ENCODE measurements at places on chromosomes 1 and 21.

- DNase-seq: no peak
These were observed 410.2 kb downstream of the MATN1 start for GRCh38 chr1:30313176-30313575.

DNA sequence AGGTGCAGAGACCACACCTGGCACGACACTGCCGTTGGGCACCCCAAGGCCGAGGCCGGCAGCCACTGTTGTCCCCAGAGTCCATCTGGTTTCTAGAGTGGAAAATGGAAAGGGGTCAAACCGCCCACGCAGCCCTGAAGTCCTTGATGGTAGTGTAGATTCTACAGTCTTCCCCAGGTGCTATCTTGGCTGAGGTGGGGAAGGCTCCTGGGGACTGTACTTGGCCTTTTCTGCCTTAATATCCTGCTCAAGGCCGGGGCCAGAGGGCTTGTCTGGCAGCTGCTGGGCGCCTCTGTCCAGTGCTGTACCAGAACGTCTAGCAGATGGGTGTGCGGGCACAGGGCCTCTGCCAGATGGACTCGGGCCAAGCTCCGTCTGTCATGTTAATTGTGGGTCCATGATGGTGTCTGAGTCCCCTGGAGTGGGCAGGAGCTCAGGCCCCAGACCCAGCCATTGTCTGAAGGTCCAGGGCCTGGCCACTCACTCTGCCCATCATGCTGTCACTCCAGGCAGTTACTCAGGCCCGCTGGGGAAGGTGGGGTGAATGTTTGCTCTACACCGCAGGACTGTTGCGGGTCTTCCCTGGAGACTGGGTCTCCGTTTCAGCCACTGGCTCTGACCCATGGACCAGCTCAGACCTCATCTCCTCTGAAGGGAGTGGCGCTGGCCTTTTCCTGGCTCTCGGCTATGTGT is 161.9 kb upstream of the COL6A1 start:
- DNase-seq: no peak

- no peak for DNase-seq
These were observed 42.3 kb downstream of the GNG4 start for GRCh38 chr1:235607284-235607683.

GRCh38 chr1:158821723-158822122 is 9.4 kb upstream of the MNDA start:
- no peak for DNase-seq

GRCh38 chr1:88375977-88376376 is 308.1 kb upstream of the PKN2 start:
- DNase-seq: no peak

- DNase-seq: no peak
These were observed 1.2 kb upstream of the LUZP1 start for GRCh38 chr1:23169727-23170335.

- no peak for DNase-seq
These were observed 34.0 kb upstream of the ACADM start for GRCh38 chr1:75690547-75690946.

DNA sequence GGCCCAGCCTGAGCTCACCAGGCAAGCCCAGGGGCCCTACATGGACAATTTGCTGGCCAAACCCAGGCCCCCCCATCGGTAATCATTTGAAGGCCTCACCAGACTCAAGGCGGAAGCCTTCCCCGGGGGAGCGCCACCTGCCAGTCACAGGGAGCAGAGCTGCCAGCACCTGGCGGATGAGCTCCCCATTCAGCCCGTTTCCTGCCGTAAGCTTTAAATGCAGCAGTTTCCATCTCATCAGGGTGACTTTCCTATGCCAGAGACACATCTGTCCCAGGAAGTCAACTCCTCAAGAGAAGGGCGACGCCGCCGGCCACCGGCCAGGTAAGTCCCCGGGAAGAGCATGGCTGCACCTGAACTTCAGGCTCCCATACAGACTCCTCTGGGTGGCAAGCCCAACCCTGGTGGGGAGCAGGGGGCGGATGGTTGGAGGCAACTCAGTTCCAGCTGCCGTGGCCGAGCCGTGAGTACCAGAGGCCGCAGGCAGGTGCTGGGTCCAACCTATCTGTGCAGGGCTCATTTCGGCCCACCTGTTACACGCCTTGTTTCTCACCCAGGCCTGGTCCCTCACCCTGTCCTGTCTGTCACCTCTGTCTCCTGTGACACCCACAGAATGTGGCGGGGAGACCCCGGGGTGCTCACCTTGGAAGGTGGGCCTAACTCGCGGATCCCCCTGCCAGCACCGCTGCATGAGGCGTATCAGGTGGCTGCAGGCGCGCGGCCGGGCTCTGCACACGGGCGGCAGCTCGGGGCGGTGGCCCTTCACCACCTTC is 20.7 kb downstream of the RIPK4 start:
- no peak for DNase-seq

- DNase-seq: no peak
These were observed 1157.2 kb downstream of the MRPL39 start for GRCh38 chr21:24450119-24450518.

DNA sequence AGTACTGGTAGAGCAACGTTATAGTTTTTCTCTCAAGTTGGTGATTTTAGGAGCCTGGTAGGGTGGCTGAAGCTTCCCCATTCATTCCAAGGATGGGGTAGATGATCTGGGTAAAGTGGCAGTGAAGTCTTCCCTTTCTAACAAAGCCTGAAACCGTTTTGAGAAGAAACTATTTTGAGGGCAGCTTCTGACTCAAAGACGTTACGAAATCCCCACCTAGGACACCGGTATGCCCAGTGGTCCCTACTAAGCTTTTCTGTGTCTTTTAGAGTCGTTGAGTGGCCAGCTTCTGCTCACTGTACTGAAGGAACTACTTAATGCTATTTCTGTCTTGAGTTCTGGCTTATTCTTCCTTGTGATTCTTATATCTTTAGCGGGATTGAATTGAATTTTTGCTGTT is 1.4 kb downstream of the WDTC1 start:
- no peak for DNase-seq

DNA sequence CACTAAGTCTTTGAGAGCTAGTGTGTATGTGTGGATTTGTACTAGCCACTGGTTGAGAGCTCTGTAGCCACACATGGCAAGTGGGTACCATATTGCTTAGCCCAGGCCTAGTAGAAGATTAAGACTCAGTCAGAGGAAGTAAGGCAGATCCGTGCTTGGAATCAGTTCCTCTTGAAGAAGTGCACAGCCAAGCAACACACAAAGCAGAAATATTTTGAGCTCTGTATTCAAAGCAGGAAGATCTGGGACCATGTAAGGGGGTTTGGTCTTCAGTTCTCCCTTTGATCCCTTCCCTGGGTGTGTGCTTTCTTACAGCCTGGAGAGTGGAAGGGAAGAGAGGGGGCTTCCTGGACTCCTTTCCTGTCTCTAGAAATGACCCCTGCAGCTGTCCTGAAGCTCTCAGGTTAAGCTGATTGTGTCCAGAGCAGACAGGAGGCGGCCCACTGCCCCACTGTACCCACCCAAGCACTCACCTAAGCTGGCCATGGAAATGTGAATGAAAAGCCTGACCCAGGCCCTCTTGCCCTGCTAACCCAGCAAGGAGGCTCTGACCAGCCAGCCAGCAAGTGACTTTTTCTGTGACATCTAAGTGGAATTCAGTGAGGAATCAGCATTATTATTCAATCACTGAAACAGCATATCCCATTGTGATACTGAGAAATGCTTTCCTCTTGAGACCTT is 3.6 kb downstream of the ETS2 start:
- peak; percentile 23 for DNase-seq

DNA sequence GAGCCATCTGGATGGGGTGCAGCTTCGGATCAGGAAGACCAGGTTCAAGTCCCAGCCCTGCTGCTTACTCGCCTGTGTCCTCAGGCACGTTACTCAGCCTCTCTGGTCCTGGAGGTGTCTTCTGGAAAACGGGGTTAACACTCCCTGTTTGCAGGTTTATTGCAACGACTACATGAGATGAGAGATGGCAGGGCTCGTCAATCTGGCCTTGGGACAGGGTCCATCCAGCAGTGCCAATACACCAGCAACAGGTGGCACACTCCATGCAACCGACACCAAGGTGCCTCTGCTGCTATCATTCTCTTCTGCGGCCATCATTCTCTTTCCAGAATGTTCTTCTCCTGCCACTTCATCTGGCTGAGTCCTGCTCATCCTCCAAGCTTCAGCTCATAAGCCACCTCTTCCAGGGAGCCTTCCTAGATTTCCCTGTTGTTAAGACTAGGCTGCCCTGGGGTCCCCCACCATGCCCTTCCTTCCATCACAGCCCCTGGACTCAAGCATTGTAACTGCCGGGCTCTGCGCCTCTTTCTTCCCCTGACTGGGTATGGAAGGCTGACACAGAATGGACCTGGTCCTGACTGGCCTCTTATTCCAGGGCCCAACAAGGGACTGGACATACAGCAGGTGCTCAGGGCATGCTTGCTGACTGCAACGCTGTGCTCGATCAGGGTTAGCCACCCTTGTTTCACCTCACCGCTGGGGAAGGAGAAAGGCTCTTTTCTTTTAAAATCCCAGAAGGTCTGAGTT is 87.4 kb downstream of the DMRTB1 start:
- no peak for DNase-seq

DNA sequence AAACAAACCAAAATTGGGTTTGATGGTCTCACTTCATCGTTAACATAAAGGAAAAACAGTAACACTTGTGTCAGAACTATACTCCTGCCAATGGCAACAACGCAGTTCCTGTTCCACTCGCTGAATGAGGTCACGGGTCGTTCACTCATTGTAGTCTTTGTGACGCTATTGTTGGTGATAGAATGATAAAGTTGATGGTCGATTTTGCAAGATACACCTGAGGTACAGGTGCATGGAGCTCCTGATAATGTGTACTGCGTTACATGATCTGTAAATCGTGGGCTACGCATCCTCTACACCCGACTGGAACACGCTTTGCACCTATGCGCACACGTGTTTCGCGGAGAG is 391 bp upstream of the CENPS start:
- DNase-seq: no peak

DNA sequence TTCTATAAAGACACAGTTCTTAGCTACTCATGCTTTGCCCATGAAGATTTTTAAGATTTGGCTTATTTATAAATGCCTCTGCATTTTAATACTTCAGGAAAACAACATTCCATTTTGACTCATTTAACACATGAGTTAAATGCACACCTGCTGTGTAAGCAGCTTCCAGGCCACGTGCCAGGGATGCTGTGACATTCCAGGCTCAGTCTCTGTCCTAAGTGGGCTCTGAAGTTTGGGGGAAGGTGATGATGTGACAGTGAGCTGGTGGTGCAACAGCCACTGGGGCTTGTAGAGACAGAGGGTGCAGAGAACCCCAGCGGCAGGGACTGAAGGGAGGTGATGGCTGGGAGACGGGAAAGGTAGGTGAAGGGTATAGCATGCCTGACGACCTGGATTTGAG is 40.7 kb downstream of the HHAT start:
- DNase-seq: no peak

DNA sequence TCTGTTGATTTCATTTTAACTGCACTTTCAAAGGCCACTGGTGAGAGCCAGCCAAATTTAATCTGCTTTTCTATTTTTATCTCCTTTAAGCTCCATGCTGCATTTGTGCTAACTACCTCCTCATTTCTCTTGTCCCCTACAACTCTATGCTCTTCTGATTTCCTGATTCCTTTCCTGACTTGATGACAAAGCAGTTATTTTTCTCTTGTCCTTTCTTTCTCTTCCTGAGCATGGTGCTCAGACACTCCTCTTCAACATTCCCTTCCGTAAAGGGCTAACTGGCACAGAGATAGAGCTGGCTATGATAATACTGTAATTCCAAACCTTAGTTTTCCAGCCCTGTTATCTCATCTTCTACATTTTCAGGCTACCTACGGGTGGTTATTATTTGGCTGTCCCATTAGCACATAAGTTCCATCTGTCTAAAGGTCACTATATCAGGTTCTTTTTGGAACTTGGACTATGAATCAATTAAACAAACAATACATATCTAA is 6.8 kb upstream of the BCAS2 start:
- no peak for DNase-seq

DNA sequence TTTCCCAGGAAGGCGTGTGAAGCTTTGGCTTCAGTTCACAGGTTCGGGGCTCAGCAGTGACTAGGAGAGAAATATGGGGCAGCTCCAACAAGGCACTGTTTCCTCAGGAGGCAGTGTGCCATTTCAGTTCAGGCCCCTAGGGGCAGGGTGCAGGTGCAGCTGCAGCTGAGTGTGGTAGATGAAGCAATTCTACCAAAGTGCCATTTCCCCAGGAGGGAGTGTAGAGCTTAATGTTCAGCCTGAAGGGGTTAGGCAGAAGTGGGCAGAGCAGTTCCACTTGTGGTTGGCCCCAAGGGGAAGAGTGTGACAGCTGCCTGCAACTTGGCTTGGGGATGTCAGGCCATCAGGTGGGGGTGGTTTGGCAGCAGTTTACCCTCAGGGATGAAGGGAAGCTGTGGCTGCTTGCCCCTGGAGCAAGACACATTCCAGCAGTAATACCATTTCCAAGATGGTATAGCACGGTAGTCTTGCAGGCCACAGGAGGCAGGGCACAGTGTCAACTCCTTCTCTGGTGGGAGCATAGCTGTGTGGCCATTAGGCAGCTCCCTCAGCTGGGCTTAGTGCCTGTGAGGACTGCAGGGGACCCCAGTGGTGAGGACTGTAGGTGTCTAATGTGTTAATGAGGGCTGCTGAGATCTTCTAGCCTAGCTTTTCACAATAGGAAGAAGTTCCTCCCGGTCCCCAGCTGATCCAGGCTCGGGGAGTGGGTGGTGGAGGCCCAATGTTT is 34.7 kb downstream of the RGSL1 start:
- DNase-seq: no peak

DNA sequence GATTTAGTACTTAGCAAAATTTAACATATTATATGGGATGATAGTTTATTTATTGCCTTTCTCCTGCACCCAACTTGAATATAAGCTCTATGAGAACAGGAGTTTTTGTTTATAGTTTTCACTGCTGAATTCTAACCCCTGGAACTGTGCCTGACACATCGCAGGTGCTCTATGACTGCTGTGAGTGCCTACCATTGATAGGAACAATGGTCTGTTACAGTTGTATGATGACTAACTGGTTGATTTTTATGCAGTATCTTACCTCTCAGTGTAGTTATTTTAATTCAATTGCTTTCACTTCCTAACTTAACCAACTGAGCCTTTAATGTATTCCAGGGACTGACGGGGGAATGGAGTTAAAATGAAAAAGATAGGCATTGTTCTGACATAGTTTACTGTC is 336.0 kb downstream of the ST6GALNAC3 start:
- no peak for DNase-seq

GRCh38 chr1:156571261-156571852 is 1.0 kb downstream of the IQGAP3 start:
- DNase-seq: no peak

DNA sequence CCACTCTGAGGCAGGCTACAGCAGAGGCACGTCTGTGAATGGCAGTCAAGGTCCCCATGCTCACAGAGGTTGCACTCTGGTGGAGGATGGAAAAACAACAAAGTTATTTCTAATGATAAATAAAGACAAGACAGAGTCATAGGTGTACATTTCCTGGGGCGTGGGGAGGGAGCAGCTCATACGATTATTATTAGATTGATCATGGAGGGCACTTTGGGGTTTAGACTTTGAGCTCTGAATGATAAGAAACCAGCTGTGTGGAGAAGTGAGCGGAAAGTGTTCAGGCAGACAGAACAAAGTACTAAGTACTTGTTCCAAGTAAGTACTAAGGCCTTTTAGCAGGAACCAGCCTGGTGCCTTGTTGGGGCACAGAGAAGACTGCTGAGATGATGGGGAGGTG is 86.8 kb downstream of the BRINP2 start:
- DNase-seq: no peak

Data from putamen (tissue), 1 donor.